ENCODE measurements at places on chromosomes 12 and 14.

GRCh38 chr14:67815573-67816225 is 691 bp downstream of the ZFYVE26 start:
- no peak for DNase-seq

GRCh38 chr12:95141310-95141709 is 67.9 kb upstream of the NR2C1 start:
- DNase-seq: no peak

DNA sequence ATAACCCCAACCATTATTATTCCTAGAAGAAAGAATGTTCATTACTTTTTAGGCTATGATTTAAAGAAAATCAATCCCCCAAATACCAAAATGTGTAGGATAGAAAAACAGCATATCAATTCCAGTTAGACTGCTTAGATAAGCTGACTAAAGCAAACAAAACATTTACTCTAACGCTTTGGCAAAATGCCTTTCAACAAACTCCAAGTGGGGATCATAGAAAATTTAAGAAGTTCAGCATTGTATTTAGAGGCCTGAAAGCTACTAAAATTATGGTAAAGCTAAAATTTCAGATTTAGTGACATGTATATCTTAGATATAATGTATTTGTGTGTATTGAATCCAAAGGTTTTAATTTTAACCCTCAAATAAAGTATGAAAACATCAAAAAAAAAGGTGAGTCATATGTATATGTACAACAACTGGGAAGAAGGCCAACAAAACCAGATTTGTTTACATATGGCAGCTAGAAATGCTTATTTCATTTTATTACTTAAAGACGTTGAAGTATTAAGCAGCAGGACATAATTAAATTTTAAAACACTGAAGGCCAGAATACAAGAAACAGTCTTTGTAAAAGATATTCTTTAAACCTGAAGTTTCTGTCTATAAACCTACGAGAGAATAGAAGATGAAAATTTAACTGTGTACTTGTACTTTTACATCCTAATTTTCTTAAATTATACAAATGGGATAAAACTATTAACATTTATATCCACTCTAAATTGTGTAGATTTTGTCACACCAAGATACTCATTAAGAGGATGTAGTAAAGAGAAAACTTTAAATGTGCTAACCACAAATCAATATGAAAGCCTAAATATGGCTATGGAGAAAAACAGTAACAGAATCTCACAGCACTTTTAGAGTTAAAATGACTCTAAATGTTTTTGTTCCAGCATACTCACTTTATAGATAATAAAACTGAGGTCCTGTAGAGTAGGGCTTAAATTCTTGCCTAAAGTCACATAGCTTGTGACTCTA is 71.4 kb downstream of the SLC41A2 start:
- DNase-seq: no peak

DNA sequence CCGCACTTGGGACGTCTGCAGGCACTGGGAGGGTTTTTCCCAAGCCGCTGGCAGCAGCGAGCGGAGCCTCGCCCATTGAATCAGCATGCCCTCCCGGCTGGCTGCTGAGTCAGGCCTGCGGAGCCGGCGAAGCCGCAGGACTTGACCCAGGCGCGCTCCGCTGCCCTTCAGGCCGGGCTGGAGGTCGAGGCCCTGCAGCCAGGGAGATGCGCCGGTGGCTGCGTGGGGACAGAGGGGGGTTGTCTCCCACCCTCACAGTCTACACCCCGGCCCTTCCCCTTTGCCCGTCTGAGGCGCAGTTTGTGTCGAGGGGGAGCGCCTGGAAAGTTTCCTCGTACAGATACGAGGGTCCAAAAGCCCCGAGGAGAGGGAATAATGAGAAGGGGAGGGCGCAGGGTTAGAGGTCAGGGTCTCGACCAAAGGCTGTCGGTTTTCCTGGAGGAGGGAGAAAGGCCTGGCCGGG is 759 bp upstream of the KLC1 start:
- DNase-seq: no peak

DNA sequence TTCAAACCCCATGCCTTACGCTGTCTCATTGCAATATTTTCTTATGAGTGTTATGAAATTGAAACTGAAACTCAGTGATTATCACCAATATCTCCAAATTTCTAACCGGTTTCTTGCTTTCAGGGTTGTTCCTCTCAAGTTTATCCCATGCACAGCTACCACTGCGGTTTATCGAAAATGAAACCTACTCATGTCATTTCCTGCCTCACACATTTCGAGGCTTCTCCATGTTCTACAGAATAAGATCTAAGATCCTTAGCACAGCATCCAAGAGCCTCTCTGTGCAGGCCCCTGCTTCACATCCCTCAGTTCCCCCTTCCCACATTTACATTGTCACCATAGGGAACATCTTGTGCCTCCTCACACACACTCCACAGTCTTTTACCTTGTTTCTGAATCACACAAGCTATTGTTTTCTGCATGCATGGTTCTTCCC is 45.5 kb upstream of the FAR2 start:
- DNase-seq: peak; percentile 30

- no peak for DNase-seq
Measured at GRCh38 chr12:604956-605355, 58.3 kb downstream of the NINJ2 start.

DNA sequence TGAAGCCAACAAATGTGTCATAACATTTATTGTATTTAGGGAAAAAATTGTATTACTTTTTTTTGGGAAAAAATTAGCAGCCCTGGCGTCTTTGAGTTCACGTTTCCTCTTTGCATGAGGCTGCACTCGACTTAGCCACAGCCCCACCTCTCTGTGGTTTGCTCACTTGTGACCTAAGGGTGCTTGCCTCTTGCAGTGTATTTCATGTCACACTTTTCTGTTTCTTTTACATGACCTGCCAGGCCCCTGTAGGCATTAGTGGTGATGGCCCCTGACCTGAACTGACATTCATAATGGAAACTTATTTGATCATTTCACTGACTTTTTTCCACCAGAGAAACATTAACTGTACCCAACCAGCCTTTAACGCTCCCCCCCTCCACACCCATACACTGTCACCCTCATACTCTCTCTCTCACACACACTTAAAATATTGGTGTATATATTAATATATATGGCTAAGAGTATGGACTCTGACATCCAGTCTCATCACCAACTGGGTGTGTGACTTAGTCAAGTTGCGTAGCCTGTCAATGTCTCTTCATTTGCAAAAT is 122.9 kb downstream of the PRKCH start:
- peak; percentile 67 for DNase-seq

DNA sequence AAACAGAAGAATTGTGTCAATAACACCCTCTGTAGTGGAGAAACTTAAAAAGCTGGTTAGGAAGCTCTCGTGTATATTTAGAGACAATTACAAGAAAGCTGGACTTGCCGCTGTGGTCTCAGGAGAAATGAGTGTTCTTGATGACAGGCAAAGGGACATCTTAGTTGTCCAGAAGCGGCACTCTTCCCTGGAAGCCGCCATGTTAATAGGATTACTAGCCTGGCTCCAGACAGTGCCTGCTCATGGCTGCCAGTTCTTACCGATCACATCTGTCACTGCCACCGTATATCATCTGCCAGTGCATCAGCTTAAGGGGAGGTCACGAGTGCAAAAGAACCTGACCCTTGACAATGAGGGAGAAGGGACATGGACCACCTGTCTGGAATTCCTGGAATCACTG is 48.9 kb downstream of the C14orf132 start:
- no peak for DNase-seq

DNA sequence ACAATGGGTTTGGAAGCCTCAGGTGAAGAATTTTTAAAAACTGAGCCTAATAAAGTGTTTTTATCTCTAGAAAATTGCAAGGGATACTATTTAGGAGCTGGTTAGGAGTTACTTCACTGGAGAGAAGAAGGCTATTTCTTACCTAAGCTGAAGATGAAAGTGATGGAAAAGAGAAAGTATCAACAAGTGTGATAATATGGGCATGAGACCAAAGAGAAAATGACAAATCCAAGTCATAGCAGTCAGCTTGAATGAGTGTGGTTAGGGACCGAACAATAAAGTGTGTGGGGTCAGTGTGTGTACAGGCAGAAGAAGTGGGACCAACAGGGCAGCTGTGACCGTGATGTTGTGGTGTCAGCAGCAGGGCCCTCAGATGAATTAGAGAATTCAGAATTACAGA is 24.2 kb upstream of the ADAMTS20 start:
- no peak for DNase-seq

- no peak for DNase-seq
Measured at GRCh38 chr12:94571556-94571955, 78.8 kb downstream of the TMCC3 start.

- DNase-seq: no peak
Measured at GRCh38 chr14:77014004-77014604, 14.4 kb downstream of the IRF2BPL start.

GRCh38 chr12:579420-580110 is 83.7 kb downstream of the NINJ2 start:
- no peak for DNase-seq

All from Kasumi-1 (cell line).